ENCODE measurements at places on chromosomes 4 and X.

GRCh38 chr4:41285202-41285863 lies 28.6 kb downstream of the UCHL1 start:
- no peak for DNase-seq

DNA sequence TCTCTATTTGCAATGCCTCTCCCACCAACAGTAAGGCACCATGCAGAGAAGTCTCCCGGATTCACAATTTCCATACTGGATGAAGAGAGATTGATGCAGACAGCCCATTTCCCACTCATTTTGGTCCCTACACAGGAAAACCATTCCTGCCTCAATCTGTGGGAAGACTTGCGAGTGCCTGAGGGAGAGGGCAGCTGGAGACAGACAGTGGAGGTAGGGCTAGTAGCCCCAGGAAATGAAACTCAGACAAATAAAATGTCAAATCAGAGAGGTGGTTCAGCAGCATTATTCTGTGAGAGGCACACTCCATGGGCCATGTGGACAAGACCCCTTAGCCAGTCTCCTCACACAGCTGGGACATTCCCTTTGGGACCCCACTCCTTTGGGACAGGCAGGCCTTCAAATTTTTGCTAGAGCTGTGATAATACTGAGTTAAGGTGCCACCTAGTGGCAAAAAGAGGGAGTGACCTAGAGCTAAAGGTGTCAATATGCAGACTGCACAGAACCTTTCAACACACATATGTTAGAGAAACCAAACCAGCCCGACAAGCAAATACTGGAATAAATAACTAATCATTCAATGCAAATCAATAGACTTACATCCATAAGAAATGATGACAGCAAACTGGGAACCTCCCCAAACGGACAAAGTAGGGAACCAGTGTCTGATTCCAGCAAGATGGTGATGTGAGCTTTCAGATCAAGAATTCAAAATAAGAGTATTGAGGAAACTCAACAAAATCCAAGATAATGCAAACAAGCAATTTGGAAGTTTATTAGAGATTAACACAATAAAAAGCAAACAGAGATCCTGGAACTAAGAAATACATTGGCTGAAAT lies 1865.3 kb upstream of the AGA start:
- DNase-seq = no peak

GRCh38 chrX:107713543-107714205 lies 61.9 kb downstream of the TSC22D3 start:
- DNase-seq = no peak

DNA sequence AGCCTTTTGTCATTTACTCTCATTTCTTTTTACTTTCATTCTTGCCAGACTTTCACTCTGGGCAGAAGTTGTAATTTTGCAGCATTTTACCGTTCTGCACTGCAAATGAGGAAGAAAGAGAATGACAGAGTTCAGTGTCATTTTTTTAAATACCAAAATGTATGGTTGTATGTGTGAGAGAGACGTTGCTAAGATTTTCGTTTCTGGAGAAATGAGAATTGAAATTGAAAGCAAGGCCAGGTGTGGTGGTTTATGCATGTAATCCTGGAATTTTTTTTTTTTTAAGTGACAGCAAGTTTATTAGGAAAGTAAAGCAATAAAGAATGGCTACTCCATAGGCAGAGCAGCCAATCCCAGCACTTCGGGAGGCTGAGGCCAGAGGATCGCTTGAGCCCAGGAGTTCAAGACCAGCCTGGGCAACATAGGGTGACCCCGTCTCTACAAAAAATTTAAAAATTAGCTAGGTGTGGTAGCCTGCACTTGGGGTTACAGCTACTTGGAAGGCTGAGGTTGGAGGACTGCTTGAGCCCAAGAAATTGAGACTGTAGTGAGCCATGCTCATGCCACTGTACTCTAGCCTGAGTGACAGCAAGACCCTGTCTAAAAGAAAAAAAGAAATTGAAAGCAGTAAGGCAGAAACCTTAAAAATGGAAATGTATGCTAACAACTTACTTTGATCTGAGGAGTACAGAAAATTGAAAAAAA lies 12.9 kb downstream of the DCK start:
- no peak for DNase-seq

GRCh38 chrX:54494989-54495813 lies 833 bp downstream of the FGD1 start:
- DNase-seq = no peak

DNA sequence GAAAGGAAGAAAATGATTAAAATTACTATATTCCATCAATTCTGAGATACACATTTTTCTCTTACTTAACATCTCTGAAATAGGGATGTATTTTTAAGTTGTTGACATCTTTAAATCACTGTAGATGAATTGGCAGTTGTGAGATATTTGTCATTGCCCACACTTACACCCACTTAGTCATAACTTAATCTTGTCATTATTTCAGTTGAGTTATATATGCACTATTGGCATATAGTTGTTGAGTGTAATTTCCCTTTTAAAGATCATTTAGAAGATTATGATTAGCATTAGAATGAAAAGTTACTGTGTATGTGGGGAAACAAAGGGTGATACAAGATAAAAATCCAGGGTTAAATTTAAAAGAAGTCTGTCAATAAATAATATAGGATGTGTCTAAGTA lies 2.2 kb downstream of the AIMP1 start:
- no peak for DNase-seq

GRCh38 chr4:184994623-184995010 lies 23.7 kb upstream of the HELT start:
- DNase-seq = no peak

DNA sequence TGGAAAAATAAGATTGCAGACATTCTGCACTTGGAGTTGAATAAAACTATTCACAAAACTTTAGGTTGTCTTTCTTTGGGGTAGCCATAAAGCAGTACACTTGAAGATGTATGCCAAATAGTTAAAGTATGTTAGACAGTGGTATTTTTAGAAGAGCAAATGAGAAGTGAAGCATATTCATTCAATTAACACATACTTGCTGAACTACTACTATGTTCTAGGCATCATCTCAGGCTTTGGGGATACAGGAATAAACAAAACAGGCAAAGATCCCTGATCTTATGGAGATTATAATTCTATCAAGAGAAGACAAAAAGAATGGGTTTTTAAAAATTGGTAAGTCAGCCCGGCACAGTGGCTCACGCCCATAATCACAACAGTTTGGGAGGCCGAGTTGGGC lies 29.0 kb downstream of the RBMX start:
- no peak for DNase-seq

DNA sequence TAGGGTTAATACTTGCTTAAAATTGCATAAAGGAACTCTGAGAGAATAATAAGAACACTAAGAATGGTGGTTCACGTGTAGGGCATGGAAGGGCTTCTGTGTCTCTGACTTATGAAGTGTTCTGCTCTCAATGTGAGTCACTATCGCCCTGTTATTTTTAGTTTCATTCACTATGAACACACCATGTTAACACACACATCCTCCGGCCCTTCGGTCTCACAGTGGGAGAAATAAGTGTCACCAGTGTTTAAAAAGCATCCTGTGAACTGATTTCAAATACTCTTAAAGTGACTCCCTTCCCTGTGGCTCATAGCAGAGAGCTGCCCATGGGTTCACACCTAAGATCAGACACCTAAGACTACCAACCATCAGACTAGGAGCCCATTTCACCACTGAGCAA lies 33.8 kb upstream of the FGFBP2 start:
- DNase-seq = no peak

DNA sequence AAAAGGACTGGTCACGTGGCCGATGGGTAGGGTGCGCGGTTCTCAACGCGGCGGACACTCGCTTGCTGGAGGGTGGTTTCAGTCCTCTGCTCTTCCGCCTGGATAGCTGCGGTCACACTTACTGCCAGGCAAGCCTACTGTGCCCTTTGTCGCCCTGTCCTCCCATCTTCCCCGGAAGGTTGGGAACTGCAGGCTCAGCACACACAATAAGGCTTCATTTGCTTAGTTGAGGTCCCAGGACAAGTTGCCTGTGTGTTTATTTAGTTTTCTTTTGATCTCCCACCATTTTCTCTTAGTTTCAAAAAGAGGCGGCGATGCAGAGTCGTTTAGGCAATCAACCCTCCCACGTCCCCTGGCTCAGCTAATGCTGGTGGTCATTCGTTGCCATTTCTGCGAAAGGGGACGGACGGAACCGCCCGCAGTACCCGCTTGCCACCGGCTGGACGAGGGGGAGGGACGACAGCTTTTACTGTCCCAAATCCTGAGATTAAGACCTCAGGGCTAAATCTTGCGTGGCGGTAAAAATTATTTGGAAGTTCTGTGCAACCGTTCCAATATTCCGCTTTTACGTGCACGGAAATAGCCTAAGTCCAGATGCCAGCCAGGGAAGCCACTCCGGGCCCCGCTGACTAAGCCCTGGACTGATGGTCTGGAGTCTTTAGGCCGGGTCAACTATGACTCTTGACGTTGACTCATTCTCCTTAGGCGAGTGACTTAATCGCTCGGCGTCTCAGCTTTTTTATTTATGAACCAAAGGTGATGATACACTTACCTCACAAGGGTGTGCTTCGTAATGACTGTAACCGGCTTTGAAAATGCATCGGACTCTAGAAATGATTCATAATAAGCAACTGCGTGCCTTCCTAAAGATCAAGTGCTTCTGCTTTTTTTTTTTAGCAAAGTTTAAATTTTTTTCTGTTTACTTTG lies 671 bp upstream of the EIF4E start:
- DNase-seq = peak; percentile 16

DNA sequence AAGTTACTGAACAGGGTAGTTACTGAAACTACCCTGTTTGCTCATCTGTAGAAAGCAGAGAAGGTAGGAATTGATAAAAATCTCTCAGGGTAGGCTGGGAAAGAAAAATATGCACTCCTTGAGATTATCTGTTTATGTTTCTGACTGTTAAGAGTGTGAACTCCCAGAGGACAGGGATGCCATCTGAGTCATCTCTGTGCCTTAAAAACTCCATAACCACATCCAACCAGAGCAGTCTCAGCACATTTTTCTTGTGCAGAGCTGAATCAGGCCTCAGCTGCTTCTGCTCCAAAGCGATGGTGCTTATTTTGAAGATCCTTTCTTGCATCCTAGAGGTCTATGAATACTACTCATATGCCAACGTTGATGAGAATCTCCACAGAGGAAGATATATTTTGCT lies 9.9 kb downstream of the CENPVL3 start:
- DNase-seq = no peak

- no peak for DNase-seq
Measured at GRCh38 chrX:12118134-12118533, 20.1 kb upstream of the FRMPD4 start.

DNA sequence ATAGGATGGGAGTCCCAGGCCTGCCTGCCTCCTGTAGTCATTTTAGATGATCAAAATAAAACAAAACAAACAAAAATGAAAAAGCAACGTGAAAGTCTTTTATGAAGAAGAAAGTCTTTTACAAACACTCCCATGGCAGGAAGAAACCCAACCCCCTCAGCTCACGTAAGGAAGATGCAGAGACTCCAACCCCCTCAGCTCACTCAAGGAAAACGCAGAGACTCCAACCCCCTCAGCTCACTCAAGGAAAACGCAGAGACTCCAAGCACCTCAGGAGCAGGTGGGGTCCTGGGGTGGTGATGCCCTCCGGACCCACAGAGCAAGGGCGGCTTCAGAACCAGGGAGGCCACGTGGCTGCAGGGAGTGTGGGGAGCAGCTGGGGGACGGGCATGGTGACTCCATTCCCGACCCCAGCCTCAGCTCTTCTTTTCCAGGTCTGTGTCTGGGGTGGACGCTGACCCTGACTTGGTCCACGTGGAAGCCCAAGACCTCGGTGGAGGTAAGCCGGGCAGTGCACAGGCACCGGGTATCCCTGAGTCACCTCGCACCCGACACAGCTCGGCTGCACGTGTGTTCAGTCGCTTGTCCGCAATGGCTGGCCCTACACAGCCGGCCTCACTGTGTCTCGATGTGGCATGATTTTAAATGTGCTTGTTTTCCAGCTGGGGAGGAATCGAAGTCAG lies 226.5 kb upstream of the PSAPL1 start:
- DNase-seq = no peak

DNA sequence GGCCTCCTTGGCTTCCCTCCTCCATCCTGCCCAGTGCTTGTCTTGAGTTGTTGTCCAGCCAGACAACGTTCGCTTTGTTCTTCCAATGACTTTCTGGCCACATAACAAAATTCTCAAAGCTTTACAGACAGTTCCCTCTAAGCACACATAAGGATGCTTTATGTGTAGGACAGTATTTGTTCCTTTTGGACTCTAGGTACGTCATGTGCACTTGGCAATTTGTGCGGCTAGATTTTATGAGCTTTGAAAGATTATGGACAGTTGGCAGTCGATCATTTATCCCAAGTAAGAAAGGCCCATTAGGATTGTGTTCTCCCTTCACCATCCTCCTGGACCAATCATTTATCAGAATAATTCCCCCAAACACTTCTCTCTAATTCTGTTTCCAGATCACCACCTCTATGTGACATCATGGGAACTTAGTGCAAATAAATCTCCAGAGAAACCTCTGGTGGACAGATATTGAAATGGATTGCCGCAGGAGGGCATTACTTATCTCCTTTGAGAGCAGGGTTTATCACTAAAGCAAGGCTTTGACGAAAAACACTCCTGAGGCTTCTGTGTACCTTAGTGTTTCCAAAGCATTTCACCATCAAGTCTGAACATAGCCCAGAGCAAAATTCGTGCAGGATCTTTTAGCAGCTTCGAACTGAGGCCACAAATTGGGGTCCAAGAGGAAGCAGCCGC lies 77.4 kb upstream of the BMPR1B start:
- DNase-seq = no peak

DNA sequence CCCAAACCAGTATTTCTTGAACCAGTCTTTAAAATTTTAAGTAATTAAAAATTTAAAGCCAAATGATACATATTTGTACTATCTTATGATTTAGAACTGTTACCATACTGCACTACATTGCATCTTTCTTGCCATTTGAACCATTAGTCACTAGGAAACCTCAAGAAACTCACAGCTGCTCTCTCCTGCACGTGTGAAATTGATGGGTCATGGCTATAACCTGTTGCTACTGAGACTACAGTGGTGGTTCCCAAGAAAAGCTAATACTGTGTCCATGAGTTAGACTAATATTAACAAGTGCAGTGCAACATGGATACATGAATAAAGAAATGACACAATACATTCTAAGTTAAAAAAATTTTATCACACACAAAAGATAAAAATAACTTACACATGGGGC lies 88.4 kb downstream of the PDE5A start:
- DNase-seq = no peak

- no peak for DNase-seq
Measured at GRCh38 chr4:79294064-79294463, 31.8 kb downstream of the NAA11 start.

GRCh38 chrX:38293741-38294140 lies 33.6 kb downstream of the RPGR start:
- no peak for DNase-seq

DNA sequence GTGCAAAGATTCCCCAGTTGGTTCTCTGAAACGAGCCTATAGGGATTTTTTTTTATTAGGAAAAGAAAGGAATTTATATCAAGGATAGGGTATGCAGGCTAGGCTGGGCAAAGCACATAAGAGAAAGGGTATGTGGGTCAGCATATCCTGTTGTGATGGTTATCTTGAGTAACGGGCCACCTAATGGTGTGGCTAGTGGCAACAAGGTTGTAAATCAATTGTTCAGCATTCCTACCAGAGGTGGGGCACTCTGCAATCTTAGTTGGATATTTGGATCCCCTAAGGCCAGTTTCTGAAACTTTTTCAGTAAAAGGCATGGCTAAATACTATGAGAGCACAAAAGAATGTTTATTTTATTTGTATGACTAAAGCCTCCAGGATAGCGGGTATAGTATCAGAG lies 42.7 kb downstream of the DCAF12L1 start:
- DNase-seq = no peak

- peak; percentile 42 for DNase-seq
Measured at GRCh38 chrX:1661048-1661921, 46.4 kb downstream of the ASMT start.
